Fibroblast of the aortic adventitia (primary cell): ENCODE measurements at places on chromosomes 5 and 9. TPM values are rescaled to one million over a fixed set of nuclear protein-coding genes. Genes with fewer than 3 reads are reported as not detected.

TMEM250 gene
- 46.1 and 87.9 TPM in 2 replicates for total RNA-seq

FBXL7 gene
- 12.4 and 12.6 TPM in 2 replicates for total RNA-seq

SPAG8 gene
- total RNA-seq, result 0.81 and 3.3 TPM in 2 replicates

HNRNPA0 gene
- total RNA-seq, result 20.0 and 26.8 TPM in 2 replicates

LRRC19 gene
- not detected in 2 replicates for total RNA-seq

IL4 gene
- 0.36 TPM in 1 of 2 replicates, not detected in the other for total RNA-seq

GRM6 gene
- total RNA-seq, result not detected in 2 replicates

IL5 gene
- total RNA-seq, result not detected in 2 replicates

GNA14 gene
- 1.5 and 6.1 TPM in 2 replicates for total RNA-seq

SHISAL2B gene
- total RNA-seq, result not detected in 2 replicates

CLINT1 gene
- 34.3 and 78.6 TPM in 2 replicates for total RNA-seq

FOXD4L3 gene
- 0.09 TPM in 1 of 2 replicates, not detected in the other for total RNA-seq

RNF224 gene
- 0.09 TPM in 1 of 2 replicates, not detected in the other for total RNA-seq

PGM5 gene
- 8.0 and 13.5 TPM in 2 replicates for total RNA-seq

FGF10 gene
- total RNA-seq, result 0.16 and 1.2 TPM in 2 replicates

SLC4A9 gene
- total RNA-seq, result not detected in 2 replicates
